ENCODE measurements at places on chromosomes 4 and X.

GRCh38 chrX:112056886-112057285 lies 25.7 kb downstream of the TRPC5 start:
- no peak for DNase-seq

DNA sequence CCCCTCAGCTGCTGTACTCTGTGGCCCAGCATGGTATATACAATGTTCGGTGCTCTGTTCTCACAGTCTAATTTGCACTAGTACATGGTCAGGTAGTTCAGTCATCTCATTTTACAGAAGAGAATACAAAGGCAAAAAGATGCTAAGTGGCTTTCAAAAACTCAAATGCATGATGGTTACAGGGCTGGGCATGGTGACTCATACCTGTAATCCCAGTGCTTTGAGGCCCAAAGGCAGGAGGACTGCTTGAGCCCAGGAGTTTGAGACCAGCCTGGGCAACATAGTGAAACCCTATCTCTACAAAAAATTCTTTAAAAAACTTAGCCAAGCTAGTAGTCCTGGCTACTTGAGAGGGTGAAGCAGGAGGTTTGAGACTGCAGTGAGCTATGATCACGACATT lies 210.5 kb upstream of the KIT start:
- DNase-seq: no peak

- DNase-seq: no peak
Observed at GRCh38 chr4:22416403-22416802, 99.5 kb downstream of the ADGRA3 start.

DNA sequence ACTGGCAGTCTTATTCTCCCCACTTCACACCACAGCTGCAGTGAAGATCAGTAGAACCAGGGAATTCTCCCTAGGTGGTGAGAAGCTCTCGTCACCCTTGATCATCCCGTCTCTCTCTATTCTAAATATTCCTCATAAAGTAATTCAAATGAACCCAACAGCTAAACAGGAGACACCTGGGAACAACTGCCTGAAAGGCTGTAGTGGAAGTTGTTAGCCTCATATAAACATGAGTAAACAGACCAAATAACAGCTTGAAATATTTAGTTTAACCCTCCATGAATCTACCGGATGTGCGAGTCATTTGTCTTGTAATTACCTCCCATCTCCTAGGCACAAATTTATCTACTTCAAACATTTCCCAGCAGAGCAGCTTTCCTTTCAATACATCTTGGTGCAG lies 30.4 kb upstream of the APELA start:
- no peak for DNase-seq

DNA sequence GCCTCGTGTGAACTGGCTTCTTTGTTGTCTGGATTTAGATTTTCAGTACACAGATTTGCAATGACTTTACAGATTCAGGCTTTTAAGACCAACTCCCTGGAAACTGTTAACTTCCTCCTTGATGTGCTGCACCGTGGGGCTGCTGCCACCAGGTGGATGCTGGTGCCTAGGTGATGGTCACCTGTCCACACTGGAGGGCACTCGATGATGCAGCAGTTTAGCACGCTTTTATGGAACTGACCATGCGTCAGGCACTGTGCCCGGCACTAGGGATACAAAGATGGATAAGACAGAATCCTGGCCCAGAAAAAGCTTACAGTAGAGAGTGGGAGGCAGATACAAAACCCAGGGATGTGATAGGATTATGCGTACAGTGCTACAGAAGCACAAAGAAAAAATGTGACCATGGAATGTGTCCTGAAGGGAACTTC lies 180.7 kb downstream of the CEP135 start:
- no peak for DNase-seq

- no peak for DNase-seq
Observed at GRCh38 chr4:184373886-184374405, 100.4 kb downstream of the IRF2 start.
